ENCODE measurements at places on chromosomes 7 and 10.

DNA sequence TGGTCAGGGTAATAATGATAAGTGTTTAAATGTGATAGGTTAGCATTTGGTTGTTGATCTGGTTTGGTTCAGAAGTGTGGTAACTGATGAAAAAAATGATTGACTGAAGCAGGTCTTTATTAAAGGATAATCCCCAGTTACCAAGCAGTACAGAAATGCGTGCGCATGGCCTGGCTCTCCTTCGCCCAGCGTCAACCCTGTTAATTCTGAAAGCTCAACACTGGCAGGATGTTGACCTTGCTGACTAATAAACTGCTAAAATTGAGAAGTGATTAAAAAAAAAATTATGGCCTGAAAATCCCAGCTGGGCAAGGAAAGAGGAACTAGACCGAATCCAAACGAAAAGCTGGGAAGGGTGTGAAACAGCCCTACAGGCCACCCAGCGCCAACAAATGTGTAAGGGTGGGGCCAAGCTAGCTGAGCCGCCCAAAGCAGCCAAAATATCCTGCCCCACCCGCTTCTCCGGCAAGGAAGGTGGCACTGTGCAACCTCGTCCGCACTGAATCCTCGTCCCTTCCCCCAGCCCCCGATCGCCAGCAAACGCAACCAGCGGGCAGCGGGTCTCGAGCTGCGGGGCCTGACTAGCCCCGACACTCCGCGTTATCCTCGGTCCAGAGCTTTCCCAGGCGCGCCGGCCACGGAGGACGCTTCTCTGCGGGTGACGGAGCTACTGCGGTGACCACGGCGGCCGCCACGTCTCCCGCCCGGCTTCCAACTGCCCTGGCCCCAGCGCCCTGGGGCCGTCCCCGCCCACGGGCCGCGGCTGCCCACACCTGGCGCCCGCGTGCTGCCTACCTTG, 561 bp downstream of the SHTN1 start:
- peak; percentile 22 for DNase-seq

GRCh38 chr10:131726076-131726880, 174.5 kb upstream of the PPP2R2D start:
- DNase-seq = no peak

GRCh38 chr10:68560186-68560942, at the start of gene TET1:
TET1 (plus strand) TSS chr10:68560337; CDS start chr10:68572339, 12,002 bp downstream.
- peak; percentile 57 for DNase-seq

- no peak for DNase-seq
These were observed 14.8 kb downstream of the SLIT1 start for GRCh38 chr10:97171001-97171400.

- DNase-seq = no peak
These were observed 73.2 kb downstream of the SFMBT2 start for GRCh38 chr10:7337431-7338171.

DNA sequence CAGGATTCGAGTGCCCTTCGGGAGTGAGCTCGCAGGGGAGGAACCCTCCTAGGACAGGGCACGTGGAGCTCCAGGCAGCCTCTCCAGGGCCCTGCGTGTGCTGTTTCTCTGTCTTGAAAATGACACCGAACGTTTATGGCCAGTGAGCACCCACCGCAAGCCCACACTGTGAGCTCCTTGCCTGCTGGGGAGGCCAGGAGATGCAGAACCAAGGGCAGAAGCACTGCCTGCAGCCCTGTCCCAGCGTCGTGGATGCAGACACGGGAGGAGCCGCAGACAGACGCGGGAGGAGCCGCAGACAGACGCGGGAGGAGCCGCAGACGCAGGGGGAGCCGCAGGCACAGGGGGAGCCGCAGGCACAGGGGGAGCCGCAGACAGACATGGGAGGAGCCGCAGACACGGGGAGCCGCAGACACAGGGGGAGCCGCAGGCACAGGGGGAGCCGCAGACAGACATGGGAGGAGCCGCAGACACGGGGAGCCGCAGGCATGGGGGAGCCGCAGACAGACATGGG, 314.4 kb downstream of the PTPRN2 start:
- no peak for DNase-seq

DNA sequence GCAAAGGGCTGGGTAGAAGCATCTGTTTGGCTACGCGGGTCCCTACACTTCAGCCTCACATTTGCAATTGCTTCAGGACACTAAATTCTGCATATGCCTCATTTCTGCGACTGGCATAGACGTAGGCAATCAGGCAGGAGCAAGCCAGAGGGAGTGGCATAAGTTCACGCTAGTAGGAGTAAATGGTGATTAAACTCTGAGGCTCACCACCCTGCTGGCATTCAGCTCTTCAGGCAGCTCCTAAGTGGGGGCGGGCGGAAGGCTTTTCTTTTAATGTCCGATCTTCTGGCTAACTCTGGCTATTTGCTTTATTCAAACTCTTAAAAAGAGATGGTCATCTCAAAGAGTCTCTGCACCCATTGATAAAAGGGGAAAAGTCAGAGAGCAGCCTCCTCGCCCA, 45.3 kb downstream of the RGS10 start:
- DNase-seq = no peak

GRCh38 chr7:43351683-43352082, 231.2 kb upstream of the STK17A start:
- DNase-seq = no peak

- DNase-seq = peak; percentile 32
These were observed 383.8 kb upstream of the ZMIZ1 start for GRCh38 chr10:78684947-78685346.

- no peak for DNase-seq
These were observed 9.3 kb downstream of the TMEM248 start for GRCh38 chr7:66930341-66930740.

DNA sequence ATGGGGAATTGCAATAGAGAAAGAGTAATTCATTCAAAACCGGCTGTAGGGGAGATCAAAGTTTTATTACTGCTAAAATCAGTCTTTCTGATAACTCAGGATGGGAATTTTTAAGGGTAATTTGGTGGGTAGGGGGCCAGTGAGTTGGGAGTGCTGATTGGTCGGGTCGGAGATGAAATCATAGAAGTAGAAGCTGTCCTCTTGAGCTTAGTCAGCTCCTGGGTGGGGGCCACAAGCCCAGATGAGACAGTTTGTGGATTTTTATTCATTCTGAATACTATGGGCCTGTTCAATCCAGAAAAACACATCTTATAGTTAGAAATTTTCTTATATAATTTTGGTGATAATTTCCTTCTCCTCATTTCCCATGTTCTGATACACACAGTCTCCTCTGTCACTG, 25.4 kb downstream of the CALD1 start:
- no peak for DNase-seq

DNA sequence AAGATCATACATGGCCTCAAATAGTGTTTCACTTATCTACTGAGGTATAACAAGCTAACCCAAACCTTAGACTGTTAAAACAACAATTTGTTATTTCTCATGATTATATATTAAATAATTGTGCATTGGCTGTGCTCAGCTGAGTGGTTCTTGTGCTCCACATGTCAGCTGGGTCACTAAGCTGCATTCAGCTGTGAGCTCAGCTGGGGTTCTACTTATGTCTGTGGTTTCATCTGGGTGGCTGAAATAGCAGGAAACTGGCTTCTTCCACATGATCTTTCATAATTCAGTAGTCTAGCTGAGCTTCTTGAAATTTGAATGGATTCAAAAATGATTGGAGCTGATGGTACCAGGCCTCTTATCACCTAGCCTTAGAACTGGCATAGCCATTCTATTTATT, 181.8 kb upstream of the CSTF2T start:
- no peak for DNase-seq

DNA sequence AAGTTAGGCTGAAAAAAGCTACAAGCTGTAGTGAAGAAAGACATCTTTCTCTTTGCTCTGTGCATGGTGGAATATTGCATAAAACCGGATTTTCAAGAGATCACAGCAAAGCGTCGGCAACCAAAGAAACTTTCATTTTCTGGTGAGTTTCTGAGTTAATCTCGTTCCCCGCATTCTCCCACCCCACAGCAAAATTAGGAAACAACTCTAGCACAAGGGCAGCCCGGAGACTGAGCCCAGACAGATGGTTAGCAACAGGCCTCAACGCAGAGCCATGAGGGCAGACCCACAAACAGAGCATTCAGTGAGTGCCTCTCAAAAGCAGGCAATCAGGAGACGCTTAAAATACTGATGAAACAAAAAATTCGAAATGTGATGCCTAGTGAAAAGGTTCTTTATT, 396.1 kb upstream of the KLF6 start:
- DNase-seq = no peak

DNA sequence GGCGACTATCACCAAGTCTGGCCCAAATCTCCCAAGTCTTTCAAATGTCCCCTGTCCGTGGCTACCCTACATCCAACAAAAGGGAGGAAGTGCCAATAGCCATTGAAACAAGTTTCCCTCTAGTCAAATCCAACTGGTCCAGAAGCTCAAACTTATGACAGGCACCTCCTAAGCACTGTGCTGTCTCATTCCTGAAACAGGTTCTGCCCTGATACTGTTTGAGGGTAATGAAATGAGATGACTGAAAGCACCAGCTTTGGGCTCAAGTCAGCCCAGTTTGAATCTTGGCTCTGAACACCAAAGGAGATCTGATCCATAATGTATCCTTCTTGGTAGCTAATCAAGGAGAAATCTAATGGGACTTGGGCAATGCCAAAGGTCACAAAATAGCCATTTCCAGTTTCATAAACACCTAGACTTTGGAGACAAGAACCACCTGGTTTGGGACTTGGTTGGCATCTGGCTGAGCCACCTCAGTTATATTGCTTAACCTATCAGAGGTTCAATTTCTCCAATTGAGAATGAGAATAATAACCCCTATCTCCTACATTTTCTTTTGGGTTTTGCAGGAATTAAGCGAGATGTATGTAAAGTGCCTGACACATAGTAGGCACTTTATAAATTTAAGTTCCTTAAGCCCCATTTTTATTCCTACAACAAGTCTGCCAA, 34.7 kb upstream of the ARID5B start:
- DNase-seq = no peak

DNA sequence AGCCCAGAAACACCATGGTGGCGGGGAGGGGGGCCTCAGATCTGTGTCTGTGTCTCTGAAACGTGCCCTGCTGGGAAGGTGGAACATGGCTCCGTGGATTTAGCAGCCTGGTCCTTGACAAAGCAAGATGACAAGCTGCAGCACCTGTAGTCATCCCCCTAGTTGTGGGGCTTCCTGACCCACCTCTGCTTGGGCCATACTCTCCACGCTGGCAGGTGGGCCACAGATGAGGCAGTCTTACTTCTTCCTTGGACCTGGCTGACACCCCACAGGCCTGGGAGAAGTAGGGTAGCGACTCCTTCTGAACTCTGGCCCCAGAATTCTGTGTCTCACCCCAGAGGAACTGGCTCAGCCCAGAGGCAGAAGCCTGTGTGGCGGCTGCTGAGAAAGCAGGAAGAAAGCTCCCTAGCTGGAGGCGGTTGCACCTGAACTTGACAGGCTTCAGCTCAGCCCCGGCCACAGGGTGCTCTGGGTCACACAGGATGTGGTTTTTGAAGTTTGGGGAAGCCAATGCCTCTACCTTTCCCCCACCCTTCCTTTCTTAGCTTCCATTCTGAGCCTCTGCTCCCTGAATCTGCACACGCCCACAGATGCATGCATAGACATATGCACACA, 113.9 kb downstream of the ABLIM1 start:
- no peak for DNase-seq

DNA sequence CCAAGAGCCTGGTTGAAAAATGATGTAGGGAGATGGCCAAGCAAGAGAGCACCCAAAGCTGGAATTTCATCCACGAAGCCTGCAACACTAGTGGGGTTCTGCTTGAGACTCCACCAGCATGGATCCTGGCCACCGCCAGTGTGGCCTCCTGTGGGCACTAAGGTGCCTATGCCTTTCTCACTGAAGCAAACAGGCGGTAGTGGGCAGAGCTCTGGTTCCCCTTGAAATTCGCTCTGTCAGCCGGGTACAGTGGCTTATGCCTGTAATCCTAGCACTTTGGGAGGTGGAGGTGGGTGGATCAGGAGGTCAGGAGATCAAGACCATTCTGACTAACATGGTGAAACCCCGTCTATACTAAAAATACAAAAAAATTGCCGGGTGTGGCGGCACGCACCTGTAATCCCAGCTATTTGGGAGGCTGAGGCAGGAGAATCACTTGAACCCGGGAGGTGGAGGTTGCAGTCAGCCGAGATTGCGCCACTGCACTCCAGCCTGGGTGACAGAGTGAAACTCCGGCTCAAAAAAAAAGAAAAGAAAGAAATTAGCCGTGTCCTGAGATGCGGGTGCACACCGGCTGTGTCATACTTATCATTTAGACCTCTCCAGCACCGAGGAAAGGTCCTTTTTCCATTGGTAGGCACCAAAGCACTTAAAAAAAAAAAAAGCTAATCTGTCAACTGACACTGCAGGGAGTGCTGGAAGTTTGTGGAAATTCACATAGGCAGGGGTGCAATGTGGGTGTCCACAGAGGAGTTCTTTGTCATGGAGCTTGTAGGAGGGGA, 28.3 kb downstream of the CCM2 start:
- no peak for DNase-seq

- DNase-seq = no peak
These were observed 6.6 kb downstream of the CPA1 start for GRCh38 chr7:130386876-130387275.

GRCh38 chr7:134645935-134646334, 718 bp upstream of the BPGM start:
- DNase-seq = no peak
